ENCODE measurements at places on chromosomes 1 and 21.

GRCh38 chr1:4612991-4613390, 41.4 kb upstream of the AJAP1 start:
- DNase-seq, result no peak

DNA sequence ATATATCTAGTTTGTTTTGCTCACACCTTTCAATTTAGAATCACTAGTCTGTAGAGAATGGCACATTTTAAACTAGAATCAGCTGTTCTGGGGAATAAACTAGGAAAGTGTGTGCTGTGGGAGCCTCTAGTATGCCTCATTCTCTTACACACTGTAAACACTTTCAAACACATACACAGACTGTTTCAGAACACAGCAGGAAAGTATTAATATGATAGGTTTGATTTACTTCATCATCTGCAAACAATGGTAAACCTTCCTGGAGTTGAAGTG, 67.1 kb upstream of the ABCG1 start:
- no peak for DNase-seq

DNA sequence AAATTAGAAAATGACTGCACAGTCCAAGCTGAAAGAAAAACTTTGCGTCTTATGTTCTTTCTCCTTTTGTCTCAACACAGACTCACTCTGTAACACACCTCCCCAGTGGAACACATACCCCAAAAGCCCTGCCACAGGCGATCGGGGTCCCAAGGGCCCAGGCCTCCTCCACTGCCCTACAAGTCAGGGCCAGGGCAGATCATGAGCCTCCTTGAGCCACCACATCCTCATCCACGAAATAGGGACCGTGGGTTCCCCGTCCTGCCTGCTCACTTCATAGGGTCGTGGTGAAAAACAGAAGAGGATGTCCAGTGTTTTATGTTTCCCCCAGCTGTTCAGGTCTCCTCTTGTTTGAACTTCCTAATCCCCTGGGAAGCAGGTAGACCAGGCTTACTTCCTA, 116.7 kb downstream of the KCNN3 start:
- no peak for DNase-seq

DNA sequence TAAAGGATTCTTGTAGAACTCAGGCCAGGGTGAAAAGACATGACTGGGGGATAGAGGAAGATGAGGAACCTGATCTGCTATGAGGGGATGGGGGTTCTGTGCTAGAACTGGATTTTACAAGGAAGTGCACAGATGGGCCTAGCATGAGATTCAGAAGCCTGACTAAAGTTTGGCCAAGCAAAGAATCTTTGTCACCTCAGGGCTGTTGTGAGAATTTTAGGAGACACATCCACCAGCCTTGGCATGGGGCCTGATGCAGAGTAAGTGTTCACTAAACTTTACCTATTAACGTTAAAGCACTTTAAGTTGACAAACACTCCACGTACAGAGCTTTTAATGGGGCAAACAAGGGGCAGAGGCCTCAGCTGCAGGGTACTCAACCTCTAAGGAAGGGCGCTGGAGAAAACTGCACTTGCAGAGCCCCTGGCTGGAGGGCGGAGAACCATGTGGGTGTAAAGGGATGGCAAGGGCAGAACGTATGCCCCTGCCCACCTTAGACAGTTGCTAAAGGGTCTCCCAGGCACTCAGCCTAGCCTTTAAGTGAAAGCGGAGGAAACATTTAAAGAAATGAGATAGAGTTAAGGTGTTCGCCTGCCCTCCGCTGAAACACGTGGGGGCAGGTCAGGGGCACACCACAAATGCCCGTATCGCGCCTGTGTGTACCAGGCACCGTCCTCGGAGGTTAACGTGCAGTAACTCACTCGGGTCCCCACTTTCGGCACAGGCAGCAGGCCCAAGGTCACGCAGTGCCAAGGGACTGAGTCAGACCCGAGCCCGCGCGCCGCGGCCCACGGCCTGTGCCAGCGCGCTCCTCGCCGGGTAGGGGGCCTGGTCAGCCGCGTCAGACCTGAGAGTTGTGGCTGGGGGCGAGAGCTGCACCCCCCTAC, 990 bp upstream of the MRPS6 start:
- DNase-seq, result no peak

- no peak for DNase-seq
Measured at GRCh38 chr1:57404884-57405283, 19.0 kb downstream of the DAB1 start.

Measured in activated CD8-positive, alpha-beta memory T cell treated with anti-CD3 and anti-CD28 coated beads for 48 hours (primary cell).